NCI-H510A treated with DMSO at 0.1 percent for 48 hours (cell line): ENCODE measurements at places on chromosomes 12 and 14.

DNA sequence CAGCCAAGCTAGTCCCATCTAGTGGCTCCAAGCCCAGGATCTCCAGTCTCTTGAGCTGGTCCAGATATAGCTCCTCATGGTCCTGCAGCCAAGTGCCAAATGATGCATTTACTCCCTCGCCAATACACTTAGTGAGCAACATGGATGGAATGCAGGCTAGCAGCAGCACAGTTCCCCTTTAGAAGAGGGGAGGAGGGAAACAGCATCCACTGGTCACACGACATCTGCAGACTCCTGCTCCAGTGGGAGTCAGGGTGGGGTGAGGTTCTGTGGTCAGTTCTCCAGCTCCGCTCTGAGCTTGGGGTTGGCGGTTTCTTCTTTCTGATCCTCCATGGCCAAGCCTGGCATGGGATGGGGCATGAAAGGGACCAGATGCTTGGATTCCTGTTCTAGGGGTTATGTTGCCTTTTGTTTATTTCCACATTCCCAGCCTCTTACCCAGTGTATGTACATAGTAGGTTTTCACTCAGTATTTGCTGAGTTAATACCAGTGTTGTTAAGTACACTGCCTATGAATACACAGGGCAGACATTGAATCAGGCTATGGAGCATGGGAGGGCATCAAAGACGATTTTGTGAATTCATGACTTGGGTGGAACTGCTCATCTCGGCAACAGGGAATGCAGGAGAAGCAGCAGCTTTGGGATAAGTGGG, 57.3 kb downstream of the GALNT16 start:
- no peak for DNase-seq

DNA sequence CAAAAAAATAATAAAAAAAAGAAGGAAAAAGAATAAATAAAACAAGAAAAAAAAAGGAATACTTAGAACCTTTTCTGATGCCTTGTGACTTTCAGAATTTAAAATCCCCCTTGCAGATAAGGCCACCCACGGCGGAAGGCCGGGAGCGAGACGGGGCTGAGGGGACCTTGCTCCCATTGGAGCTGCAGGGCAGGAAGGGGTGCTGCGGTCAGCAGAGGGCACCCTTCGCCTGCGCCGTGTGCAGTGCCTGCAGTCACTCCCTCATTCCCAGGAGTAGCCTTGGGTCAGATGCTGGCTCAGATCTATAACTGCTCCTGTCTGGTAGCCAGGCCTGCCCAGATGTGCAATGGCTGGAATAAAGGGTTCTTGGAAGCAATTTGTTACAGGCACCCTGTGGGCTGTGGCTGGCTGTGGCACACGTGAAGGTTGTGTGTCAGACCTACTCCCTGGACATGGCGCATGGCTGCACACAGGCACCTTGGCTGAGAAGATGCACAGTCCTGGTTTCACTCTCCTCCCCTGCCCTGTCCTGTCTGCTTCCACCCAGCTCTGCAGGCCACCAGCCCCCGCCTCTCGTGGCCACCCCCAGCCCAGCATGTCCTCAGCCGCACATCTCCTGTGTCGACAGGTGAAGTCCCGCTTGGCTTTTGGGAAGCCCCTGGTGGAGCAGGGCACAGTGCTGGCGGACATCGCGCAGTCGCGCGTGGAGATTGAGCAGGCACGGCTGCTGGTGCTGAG, 13.4 kb upstream of the ALDH2 start:
- no peak for DNase-seq

- DNase-seq = no peak
These were observed 97.0 kb downstream of the MED13L start for GRCh38 chr12:116180448-116180847.

GRCh38 chr14:22231018-22231417, 358.0 kb downstream of the DAD1 start:
- no peak for DNase-seq

DNA sequence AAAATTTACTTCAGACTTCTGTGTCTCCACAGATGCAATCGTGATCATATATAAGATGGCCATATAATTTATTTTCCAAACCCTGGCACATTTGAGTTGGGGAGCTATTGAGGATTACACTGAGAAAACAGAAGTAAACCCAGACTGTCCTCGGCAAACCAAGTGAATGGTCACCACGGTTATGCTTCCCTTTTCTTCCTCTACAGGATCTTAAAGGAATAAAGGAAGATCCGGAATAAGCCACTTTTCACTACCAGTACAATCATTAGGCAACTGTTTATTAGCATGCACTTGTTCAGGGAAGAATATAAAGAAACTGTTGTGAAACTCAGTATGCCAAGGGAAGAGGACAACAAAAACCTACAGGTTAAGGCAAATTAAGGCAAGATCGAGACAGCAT, 27.6 kb downstream of the SBNO1 start:
- DNase-seq = no peak

DNA sequence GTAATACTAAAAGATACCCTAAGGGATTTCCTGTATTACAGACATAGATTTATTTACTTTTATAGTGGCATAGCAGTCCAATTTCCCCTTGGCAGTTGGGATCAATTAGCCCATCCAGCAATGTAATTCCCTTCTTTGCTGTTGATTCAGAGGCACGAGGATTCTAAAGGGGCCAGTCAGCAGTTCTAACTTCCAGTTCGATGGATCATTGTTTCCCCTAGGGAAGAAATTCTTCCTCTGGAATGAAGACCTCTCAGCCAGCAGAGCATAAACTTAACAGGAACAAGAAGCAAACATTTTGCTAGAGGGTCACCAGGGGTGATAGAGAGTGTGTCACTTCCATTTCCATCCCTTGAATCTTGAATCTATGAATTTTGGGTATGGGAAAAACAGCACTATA, 395.7 kb upstream of the NOVA1 start:
- no peak for DNase-seq

DNA sequence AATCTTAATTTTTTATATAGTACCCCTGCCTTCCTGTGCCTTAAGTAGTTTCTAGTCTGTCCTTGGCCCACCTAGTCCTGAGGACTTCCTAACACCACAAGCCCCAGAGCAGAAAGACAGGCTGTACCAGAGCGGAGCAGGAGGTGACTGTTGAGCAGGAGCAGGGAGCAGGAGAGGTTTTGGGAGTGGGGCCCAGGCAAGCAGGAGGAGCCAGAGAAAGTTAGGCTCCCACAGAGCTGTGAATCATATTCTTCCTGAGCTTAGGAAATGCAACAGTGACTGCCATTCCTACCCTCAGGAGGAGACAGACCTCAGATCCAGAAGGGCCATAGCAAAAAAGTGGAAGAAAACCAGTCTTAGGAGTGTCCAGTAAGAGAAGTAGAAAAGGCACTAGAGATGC, 28.3 kb upstream of the COL2A1 start:
- no peak for DNase-seq

GRCh38 chr12:76201758-76202157, 117.3 kb upstream of the NAP1L1 start:
- DNase-seq = no peak

- no peak for DNase-seq
These were observed 822.7 kb downstream of the LRFN5 start for GRCh38 chr14:42429401-42429800.

GRCh38 chr12:128009108-128009507, 257.9 kb upstream of the TMEM132C start:
- no peak for DNase-seq
